Panc1 (cell line): ENCODE measurements at places on chromosomes 5 and 9. TPM values are rescaled to one million over a fixed set of nuclear protein-coding genes. Genes with fewer than 3 reads are reported as not detected.
A peak's percentile ranks its signal among the peaks of the same experiment; 100 is the strongest.

TNC gene
- total RNA-seq = 5.7 TPM

RGS3 gene
- total RNA-seq = 15.1 TPM

DNA sequence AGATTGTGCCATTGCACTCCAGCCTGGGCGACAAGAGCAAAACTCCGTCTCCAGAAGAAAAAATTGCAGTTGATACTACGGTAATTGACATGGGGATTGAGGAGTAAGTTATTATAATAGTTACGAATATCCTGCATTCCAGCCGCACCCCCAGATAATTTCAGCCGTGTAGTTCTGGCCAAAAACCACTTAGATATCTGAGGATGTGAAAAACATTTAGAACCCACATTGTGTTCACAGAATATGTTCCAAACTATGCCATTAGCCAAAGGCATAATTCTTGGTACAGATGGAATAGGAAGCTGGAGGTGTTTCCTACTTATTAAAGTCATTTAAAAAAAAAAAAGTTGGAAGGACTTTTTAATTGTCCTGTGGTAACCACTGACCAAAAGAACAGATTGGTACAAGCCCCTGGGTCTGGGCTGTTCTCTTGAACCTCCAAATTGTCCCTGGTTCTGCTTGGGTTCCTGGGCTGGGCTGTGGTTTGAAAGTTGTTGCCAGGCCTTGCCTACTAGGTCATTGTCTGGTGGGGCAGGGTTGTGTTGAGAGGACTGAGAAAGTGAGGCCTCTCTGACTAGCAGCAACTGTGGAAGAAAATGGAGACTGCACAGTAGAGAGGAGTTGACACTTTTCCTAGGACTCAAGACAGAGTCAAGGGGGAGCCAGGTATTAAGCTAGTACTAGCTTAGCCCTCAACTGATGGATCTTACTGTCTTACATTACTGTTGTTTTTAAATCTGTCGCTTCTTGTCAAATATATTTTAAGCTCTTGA is 198.8 kb downstream of the NR3C1 start:
- H3K4me3 ChIP-seq = no peak overlapping the region
- peaks cover 3% of the 10 kb centered on the region; the same call in 1 of the 2 replicates for H3K4me1 ChIP-seq
- H3K27ac ChIP-seq = no peak overlapping the region; the same call in 1 of the 2 replicates
- no peaks in the 10 kb centered on the region for H3K27me3 ChIP-seq

DNA sequence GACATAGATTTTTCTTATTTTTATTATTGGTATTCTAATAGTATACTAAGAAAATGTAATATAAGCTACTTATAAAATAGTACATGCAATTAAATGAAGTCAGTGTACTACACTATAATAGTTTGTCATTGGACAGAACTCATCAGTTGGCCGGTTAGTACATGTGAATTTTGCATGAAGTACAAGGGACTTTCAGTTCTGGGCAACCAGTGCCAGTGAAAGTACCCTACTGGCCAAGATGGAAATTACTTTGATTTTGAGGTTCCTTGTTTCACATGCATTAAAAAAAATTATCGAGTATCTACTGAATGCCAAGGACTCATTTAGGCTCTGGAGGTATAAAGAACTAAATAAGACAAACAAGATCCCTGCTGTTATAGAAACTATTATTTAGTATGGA is 213.4 kb upstream of the ELL2 start:
- DNase-seq = no peak
- H3K4me1 ChIP-seq = no peaks in the 10 kb centered on the region
- H3K4me3 ChIP-seq = no peak overlapping the region
- H3K36me3 ChIP-seq = no peaks in the 10 kb centered on the region

DNA sequence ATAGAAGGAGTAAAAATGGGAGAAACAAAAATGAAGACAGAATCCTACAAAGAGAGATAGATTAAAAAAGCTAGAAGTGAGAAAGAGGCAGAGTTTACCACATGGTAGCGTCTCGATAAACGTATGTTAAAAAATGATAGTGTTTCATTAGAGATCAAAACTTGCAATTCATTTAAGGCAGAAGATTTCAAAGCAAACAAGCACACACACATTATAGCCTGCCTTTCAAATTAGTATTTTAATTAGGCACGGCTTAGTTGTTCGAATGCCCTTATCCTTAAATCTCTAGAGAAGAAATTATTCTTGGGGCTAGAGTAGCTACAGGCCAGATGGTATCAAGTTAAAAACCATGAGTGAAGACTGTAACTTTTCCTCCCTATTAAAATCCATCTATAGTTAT is 6.0 kb downstream of the STOM start:
- DNase-seq = no peak
- H3K27ac ChIP-seq = peak overlapping the region; percentile 77; the same call in 1 of the 2 replicates
- H3K36me3 ChIP-seq = no peaks in the 10 kb centered on the region; the same call in 1 of the 2 replicates
- no peak overlapping the region for H3K4me3 ChIP-seq
